Stimulated activated CD8-positive, alpha-beta memory T cell treated with anti-CD3 and anti-CD28 coated beads, Interleukin-15, amount 100 ng/mL, for 48 hours (primary cell): ENCODE measurements at places on chromosomes 1 and 21.

DNA sequence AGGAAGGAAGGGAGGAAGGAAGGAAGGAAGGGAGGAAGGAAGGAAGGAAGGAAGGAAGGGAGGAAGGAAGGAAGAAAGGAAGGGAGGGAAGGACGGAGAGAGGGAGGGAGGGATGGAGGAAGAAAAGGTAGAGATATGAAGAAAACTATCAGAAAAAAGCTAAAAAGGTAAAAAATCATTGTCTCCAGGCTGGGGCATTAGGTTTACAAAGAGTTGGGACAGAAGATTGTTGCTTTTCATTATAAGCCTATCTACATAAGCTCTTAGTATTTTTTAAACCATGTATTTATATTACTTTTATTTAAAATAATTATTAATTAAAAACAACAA, 7.2 kb upstream of the PINK1 start:
- DNase-seq: no peak

DNA sequence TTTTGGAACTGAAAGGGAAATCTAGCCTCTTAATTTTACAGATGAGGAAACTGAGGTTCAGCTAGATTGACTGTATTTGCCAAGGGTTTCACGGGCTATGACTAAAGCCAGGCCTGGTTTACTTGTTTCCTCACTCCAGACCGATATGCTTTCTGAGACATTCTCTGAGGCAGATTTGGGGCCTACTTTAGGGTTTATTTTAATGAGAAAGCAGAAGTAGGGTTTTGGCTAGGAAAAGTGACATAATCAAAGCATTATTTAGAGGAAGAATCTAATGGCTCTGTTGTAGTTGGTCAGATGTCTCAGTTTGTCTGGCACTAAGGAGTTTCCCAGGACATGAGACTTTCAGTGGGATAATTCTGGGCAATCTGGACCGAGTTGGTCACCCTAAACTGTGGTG, 1.5 kb upstream of the RPTN start:
- no peak for DNase-seq

DNA sequence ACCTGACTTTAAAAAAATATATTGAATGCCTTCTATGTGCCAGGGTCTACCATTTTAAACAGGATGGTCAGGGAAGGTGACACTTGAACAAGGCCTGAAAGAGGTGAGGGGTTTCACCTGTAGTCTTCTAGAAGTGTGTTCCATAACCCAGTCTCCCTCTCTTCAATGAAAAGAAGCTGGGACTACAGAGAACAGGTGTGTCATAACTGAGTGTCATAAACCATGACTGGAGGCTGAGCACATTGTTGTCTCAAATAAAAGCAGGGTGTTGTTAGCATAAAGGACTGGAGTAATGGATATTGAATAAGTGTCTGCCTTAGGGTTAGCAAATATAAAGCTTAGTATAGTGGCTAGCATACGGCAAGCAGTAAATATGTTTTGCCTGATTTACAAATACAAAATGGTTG, 65.4 kb downstream of the SYDE2 start:
- no peak for DNase-seq

DNA sequence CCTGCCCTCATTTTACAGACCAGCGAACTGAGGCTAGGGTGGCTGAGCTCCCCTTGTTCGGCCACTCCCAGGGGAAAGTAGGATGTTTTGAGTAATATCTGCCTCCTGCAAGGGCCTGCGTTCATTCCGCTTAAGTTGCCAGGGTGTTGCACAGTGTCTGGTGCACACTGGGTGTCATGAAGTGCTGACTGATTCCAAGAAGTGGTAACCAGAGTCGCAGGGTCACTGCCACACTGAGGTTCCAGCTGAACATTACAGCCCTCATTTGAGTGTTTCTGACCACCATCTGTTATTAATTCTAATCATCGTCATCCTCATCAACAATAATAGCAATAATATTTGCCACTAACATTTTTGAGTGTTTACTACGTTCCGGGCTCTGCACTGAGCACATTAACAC, 250.6 kb downstream of the KAZN start:
- no peak for DNase-seq

- no peak for DNase-seq
Observed at GRCh38 chr1:161987872-161988271, 35.8 kb downstream of the OLFML2B start.

GRCh38 chr1:59776960-59777852, 37.5 kb upstream of the HOOK1 start:
- DNase-seq: no peak

- DNase-seq: no peak
Observed at GRCh38 chr1:236144446-236145150, 2.3 kb downstream of the GPR137B start.

DNA sequence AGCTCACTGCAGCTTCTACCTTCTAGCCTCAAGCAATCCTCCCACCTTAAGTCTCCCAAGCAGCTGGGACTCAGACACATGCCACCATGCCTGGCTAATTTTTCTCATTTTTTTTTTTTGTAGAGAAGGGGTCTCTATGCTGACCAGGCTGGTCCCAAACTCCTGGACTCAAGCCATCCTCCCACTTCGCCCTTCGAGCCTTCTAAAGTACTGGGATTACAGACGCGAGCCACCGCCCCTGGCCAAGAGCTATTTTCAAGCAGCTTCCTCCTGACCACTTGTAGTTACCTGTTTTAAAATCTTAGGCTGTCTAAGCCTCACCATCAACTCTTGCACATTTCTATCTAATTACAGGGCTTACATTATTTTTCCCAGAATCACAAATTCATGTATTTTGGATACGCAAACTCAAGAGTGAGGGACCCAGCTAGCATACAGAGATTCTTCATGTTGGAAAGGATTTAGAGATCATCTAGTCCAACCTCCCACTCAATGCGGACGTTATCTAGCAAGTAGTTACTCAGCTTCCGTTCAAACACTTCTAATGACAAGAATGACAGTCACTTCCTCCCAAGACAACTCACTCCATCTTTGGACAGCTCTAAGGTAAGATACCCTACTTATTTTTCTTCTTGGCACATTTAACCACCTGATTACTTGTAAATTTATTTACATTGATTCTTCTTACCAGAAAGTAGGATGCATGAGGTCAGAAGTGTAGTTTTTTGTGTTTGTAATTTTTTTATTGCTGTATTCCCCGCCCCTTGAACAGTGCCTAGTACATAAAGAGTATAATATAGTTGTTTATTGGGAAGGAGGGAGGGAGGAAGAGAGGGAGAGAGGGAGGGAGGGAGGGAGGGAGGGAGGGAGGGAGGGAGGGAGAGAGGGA, 65.4 kb downstream of the LUZP1 start:
- no peak for DNase-seq

DNA sequence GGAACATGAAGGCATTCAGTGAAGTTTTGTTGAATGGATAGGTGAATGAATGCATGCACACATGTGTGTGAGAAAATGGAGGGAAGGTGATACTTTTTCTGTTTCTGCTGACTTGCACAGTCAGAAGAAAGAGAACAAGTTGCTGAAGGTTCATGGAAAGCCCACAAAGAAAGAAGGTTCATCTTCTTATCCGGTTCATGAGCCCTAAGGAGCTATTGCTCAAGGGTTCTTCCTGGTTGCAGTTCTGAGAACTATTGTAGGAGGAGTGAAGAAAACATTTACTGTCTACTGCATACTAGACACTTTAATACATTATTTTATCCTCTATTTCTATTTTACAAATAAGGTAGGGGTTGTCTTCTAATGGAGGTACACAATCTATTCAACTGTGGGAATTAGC, 13.4 kb upstream of the NIBAN1 start:
- DNase-seq: no peak

DNA sequence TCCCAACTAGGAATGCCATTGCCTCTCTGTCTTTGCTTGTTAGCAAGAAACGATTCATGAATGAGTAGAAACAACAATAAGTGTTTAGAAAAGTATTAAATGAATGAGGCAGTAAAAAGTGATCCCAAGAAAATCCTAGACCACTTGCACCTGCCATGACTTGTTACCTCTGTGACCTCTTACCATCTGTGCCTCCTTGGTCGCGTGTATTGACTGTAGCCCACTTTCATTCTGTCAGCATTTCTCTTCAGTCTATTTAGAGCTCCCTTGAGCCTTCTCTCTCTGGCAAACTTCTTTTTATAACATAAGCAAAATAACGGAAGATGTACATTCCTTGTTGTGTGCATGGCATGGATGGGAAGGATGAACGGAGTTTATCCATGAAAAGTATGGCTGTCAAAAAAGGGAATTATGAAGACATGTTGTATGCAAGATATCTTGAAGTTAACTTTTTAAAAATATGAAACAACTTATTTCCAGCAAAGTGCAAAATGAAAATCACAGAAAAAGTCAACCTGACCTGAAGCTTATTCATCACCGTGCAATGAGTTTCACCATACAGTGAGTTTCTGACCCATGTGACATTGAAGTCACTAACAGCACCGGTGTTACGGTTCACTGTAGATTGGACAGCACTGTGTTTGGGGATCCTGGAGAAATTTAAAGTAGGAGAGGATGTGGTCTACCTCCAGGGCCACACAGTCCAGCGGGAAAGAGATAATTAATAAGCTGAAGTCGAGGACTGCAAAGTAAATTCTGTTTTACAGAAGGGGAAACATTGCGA, 47.7 kb downstream of the KCNK1 start:
- DNase-seq: no peak
